EH (cell line): ENCODE measurements at places on chromosomes 3 and 15.

DNA sequence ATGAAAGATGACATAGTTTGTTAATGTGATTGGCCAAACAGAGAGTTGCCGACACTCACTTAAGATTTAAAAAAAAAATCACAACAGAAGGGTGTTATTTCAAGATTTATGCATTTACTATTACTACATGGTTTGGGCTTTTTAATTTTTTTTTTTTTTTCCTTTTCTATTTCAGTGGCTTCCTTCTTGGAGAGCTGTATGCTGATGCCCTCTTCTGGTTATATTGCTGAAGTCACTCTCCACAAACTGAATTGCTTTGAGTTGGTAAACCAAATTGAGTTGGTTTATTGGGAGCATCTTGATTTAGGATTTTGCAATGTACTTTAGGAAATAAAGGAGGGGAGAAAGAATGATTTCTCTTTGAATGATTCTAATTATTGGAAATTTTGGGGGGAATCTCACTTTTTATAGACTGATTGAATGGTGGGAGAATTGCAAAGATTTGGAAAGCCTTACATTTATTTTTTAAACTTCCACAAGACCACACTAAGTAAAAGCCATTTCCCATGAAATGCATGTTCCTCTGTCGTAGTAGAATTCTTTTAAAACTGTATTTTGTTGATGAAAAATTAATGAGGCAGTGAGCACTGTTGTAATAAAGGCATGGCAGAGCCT lies 186.6 kb upstream of the FEZF2 start:
- peak; percentile 47 for DNase-seq

DNA sequence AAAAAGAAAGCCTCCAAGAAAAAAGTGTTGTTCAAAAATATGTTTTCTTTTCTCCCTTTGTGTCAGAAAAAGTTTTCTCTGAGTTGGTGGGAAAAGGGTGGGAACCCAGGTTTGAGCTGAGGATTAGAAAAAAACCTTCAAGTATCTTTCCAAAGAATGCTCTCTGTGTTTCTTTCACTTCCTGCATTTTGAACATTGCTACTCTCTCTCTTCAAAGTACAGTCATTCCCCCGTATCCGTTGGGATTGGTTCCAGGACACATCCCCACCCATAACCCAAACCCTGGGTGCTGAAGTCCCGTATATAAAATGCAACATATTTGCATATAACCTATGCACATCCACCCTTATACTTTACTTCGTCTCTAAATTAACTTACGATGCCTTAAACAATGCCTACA lies 139.6 kb downstream of the TMCO5A start:
- DNase-seq = peak; percentile 35

DNA sequence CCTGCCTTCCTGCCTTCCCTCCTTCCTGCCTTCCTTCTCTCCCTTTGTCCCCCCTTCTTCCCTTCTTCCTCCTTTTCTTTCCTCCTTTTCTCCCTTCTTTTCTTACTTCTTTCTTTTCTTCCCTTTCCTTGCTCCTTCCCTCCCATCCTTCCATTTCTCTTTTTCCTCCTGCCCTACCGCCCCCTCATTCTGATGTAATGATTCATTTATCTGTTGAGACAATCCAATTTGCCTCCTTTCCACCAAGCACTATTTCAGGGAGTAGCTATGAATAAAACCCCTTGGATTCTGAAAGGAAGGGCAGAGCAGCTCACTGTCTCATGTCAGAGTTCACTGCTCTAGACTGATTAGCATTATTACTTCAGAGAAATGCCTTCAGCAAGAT lies 462.6 kb downstream of the PDCD6IP start:
- peak; percentile 48 for DNase-seq

DNA sequence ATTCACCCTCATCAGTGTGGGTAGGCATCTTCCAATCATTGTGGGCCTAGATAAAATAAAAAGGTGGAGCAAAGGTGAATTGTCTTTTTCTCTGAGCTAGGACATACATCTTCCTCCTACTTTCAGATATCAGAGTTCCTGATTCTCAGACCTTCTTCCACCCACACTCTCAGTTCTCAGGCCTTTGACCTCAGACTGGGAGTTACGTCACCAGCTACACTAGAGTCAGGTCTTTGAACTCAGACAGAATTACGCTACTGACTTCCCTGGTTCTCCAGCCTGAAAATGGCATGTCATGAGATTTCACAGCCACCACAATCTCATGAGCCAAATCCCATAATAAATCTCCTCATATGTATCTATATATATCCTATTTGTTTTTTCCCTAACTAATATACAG lies 39.0 kb downstream of the STRIT1 start:
- DNase-seq = no peak

GRCh38 chr3:42387802-42388651 lies 22.4 kb downstream of the LYZL4 start:
- peak; percentile 3 for DNase-seq

GRCh38 chr3:114370537-114371174 lies 76.8 kb downstream of the TIGIT start:
- no peak for DNase-seq

DNA sequence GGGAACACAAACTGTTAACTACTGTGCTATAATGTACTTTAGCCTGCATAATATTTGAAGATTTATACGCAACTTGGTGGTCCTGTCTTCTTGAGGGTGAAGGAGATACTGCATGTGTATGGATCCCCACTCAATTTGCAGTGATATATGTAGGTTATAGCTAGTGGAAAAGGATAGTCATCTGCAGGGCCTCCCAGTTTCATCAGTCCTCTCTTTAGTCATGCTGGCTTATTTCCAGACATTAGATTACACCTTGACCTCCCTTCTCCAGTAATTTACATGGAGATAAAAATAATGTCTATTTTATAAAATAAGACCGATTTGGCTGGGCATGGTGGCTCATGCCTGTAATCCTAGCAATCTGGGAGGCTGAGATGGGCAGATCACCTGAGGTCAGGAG lies 3.7 kb downstream of the NR1D2 start:
- peak; percentile 20 for DNase-seq

DNA sequence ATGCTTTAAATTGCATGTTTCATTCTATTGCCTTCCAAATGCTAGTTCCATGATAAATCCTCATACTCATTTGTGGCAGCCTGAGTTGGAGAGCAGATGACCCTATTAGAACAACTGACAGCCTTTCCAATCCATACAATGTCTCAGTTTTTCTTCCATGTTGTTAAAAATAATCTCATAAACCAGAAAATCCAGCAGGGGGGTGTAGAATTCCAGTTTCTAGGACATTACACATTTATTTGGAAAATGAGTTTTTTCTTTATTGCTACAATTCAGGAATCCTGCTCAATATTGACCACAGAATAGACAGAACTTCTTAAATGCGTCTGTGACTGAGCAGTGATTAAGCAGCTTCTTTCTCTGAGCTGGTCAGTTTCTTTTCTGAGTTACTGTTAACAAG lies 174.2 kb upstream of the ATP10A start:
- peak; percentile 12 for DNase-seq
